ENCODE measurements at places on chromosomes 2 and 18. TPM values are rescaled to one million over a fixed set of nuclear protein-coding genes. Genes with fewer than 3 reads are reported as not detected.

TUBA4B gene
- not detected for total RNA-seq

ACMSD gene
- not detected for total RNA-seq

ATP6V1C2 gene
- 0.11 TPM for total RNA-seq

IL1RL2 gene
- not detected for total RNA-seq

KCMF1 gene
- 74.0 TPM for total RNA-seq

DNAJC27 gene
- total RNA-seq = 19.1 TPM

AKAIN1 gene
- not detected for total RNA-seq

CACNB4 gene
- 14.2 TPM for total RNA-seq

ATP6V1B1 gene
- 0.99 TPM for total RNA-seq

UPP2 gene
- total RNA-seq = not detected

GRCh38 chr2:240877460-240878340, 9.1 kb downstream of the AGXT start:
- no peak for DNase-seq

GRCh38 chr2:66198873-66199272, 236.1 kb upstream of the MEIS1 start:
- no peak for DNase-seq

GRCh38 chr18:46946656-46947282, 29.4 kb downstream of the KATNAL2 start:
- DNase-seq = peak; percentile 97

DNA sequence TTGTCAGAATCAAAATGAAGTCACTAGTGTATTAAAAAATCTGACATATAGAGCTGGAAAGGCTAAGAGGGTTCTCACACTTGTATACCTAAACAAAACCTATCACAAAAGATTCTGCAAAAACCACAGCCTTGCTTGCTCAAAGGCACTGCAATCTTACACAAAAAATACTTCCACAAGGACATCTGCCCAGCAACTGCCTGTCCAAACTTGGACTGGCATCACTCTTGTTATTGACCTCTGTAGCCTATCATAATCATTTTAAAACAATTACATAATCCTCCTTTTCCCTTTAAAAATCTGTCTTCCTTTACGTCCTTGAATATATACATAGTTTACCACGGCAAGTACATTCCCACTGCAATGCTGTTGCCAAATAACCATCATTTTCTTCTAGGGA, 19.9 kb downstream of the CHMP3 start:
- DNase-seq = no peak

DNA sequence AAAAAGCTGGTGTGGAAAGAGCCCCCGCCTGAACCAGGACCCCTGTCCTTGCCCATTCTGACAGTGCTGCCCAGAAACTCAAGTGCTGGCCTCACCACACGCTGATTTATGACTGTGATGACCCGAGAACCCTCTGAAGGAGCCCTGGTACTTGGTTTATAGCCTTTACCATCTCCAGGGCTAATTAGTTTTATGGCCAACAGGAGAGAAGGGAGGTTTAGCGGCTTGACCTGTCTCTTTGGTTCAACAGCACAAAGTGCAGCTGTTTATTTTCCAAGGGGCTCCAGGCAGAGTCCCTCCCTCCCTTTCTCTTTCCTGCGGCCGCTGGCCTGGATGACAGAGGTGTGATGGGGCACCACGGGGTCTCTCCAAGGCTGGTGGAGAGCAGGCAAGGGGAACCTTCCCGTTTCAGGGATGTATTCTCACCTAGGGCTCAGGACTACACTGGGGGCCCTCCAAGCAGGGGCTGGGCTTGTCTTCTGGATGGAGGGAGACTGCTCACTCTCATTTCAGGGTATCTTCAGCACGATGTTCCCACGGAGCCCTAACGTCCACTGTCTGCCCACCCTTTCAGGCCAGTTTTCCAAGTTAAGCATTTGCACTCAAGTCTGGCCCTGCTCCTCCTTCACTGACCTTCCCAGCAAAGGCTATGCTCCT, 174.2 kb upstream of the GLI2 start:
- no peak for DNase-seq

- no peak for DNase-seq
Measured at GRCh38 chr2:226953206-226953605, 117.4 kb downstream of the RHBDD1 start.

- no peak for DNase-seq
Measured at GRCh38 chr2:108270768-108271506, 17.8 kb upstream of the SULT1C2 start.

DNA sequence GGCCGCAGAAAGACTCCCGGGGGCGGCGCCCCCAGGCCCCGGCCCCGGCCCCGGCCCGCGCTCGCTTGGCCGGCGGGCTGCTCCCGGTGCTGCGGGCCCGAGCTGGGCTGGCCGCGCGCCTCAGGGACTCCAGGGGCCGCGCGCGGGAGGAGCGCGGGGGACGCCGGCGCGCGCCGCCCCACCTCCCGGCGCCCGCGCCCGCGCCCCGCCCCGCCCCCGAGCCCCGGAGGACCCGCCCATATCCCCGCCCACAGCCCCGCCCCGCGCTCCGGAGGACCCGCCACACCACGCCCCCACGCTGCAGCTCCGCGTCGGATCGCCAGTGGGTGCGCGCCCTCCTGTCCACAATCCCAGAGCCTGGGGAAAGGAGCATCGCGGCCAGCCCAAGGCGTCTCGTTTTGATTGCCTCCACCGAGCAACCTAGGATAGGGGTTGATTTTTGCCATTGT, at the start of gene PARD6G:
Gene PARD6G, minus strand, starts transcription at position 122 of the 449 bp plus-strand sequence. CDS start 166 bp downstream, outside the sequence.
- peak; percentile 90 for DNase-seq

GRCh38 chr2:241553512-241553830, 5.1 kb upstream of the BOK start:
- DNase-seq = no peak
